ENCODE measurements at places on chromosomes 1 and 21. TPM values are rescaled to one million over a fixed set of nuclear protein-coding genes. Genes with fewer than 3 reads are reported as not detected.
A peak's percentile ranks its signal among the peaks of the same experiment; 100 is the strongest.

SPATA45 gene
- total RNA-seq = not detected

AMY1B gene
- total RNA-seq = not detected

CRB1 gene
- total RNA-seq = 14.7 TPM

VTCN1 gene
- 49.4 TPM for total RNA-seq

- no peaks in the 10 kb centered on the region for H3K36me3 ChIP-seq
- DNase-seq = no peak
- H3K4me1 ChIP-seq = peaks cover 6% of the 10 kb centered on the region
- H3K27me3 ChIP-seq = peaks cover under 1% of the 10 kb centered on the region
- H3K27ac ChIP-seq = no peak overlapping the region
Measured at GRCh38 chr21:43848771-43849170, 16.3 kb upstream of the AGPAT3 start.

DNA sequence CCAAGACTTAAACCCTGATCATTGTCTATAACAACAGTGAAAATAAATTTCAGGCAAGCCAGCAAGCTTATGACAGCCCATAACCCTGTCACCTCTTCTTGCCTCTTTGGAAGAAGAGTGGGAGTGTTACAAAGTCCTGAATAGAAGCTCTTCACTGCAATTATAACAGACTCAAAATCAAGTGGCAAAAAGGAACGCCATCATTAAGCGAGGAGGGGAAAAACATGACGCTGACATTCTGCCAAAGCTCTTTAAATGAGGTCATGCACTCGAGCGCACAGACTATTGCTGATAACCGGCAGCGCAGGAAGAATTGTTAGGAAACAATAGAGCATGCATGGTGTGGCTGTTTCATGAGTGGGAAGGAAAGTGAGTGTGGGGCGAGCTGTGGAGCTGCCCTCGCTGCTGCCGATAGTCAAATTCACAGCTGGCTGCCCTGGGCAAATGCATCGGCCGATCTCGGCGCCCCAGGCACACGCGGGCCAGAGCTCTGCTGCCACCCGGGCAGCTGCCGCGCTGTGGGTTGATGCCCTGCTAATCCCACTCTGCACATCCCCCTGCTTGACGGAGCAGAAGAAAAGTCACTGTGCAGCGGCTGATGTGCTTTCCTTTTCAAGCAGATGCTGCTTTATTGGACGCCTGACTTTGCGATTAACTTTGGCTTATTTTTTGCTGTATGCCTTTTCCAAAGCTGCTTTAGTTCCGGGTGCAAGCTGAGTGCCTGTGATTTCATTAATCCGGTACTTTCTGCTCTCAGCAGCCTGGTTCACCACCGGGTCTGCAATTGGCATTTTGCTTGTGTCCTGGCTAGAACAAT lies 102.4 kb upstream of the ST6GALNAC5 start:
- no peak overlapping the region for H3K27ac ChIP-seq
- H3K27me3 ChIP-seq = peaks cover 9% of the 10 kb centered on the region
- H3K4me1 ChIP-seq = no peaks in the 10 kb centered on the region
- no peak overlapping the region for H3K4me3 ChIP-seq

DNA sequence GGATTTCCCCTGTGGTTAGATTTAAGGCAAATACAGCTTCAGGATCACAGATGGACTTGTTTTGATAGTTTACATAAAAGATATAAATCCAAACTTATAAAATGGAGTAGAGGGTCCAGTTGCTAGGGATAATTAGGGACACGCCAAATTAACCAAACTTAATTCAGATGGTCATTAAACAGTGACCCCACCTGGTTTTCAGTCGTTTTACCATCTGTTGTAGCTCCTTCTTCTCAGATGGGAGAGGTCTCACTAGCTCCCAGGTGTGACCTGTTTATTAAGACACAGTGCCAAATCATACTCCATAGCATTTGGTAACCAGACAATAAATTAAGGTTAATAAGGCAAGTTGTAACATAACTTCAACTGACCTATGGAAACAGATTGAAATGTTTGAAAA lies 8.1 kb upstream of the GADD45A start:
- no peaks in the 10 kb centered on the region for H3K36me3 ChIP-seq
- no peak overlapping the region for H3K27ac ChIP-seq
- DNase-seq = no peak
- H3K27me3 ChIP-seq = no peaks in the 10 kb centered on the region
- H3K4me3 ChIP-seq = no peak overlapping the region

- peaks cover 5% of the 10 kb centered on the region for H3K27me3 ChIP-seq
- no peak overlapping the region for H3K4me3 ChIP-seq
- DNase-seq = no peak
- H3K36me3 ChIP-seq = no peaks in the 10 kb centered on the region
- no peak overlapping the region for H3K27ac ChIP-seq
Measured at GRCh38 chr1:47791879-47792608, 205.1 kb downstream of the TRABD2B start.

- no peaks in the 10 kb centered on the region for H3K27me3 ChIP-seq
- H3K27ac ChIP-seq = no peak overlapping the region
- H3K4me1 ChIP-seq = peaks cover 12% of the 10 kb centered on the region
- no peak for DNase-seq
- H3K4me3 ChIP-seq = no peak overlapping the region
- peaks cover 4% of the 10 kb centered on the region for H3K36me3 ChIP-seq
Measured at GRCh38 chr1:961132-961669, 817 bp downstream of the KLHL17 start.

DNA sequence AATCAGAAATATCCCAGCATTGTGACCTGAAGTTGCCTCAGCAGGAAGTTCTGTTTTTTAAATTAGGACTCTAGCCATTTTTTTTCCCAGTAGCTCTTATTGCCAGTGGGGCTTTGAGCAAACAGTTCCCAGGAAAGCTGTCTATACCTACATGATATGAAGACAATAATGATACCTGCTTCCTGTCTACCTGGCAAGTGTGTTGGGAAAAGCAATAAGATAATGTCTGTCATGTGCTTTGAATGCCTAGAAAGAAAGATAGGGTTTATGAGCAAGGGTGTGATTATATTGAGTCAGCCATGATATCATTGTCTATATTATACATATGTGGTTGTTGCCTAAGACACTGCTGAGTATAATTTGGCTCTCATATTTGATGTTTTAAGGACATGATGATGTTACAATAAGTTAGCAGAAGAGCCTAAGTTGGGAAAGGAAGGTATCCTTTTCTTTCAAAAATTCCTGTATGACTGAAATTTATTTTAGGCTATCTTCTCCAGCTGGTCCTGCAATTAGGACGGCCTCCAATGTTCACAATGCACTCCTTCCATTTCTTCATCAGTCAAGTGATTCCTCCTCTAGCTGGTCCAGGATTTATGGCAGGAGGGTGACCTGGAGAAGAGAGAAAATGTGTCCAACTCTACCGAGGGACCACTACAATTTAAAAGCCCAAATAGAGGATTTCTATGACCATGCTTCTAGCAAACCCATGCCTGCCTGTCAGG lies 99.6 kb upstream of the CDC42BPA start:
- H3K36me3 ChIP-seq = no peaks in the 10 kb centered on the region
- no peak overlapping the region for H3K4me3 ChIP-seq
- peaks cover 8% of the 10 kb centered on the region for H3K4me1 ChIP-seq
- DNase-seq = no peak

DNA sequence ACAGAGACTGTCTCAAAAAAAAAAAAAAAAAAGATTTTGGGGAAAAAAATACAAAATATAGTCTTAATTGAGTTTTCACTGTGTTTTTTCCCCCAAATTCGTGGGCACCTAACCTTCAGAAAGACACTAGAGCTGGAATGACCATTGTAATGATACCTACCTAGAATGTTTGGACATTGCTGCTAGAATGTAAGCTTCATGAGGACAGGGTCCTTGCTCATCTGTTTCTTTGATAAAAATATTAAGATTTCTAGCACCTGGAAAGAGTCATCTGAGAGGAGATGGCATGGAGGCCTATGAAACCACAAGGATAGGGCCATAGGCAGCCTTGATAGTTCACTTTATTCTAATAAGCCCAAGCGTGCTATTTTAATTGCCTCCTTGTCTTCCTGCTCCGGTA lies 6.5 kb downstream of the LRRC8D start:
- H3K4me3 ChIP-seq = no peak overlapping the region
- DNase-seq = no peak
- H3K36me3 ChIP-seq = peaks cover 15% of the 10 kb centered on the region
- H3K27ac ChIP-seq = no peak overlapping the region

DNA sequence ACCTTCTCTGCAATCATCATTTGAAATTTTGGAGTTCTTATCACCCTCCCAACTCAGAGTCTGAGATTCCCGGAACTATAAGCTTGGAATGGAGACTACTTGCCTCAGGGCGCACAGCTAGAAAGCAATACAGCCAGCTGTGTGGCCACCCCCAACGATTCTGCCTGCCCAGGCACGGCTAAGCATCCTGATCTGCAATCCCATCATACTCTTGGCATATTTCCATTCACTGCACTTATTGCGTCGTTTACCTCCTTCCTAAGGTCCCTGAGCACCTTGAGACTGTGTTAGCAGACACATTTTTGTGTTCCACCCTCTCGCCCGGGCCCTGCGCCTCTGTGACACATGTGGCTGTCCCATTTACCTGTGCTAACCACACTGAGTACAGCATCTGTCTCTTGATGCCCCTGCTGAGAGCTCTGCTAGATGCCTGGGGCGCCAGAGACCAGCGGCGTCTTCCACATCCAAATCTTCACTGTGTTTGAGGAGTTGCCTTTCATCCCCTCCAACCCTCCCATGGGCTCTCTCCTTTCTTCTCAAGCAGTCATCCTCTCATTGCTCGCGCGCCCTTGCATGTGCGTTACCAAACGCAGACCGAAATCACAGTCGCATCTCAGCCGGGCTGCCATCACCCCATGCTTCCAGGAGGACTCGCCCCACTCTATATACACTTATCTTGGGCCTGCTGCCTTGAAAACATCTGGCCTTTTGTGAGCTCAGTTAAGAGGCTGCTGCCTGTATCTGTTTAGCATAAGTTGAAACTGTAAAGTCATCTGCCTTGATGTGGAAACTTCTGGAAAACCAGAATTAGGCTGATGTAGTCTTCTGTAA lies 3.5 kb upstream of the CLDN19 start:
- no peaks in the 10 kb centered on the region for H3K27me3 ChIP-seq
- peak overlapping the region; percentile 3 for H3K27ac ChIP-seq
- no peak for DNase-seq
- peak overlapping the region; percentile 2 for H3K4me3 ChIP-seq
- peaks cover 14% of the 10 kb centered on the region for H3K4me1 ChIP-seq

DNA sequence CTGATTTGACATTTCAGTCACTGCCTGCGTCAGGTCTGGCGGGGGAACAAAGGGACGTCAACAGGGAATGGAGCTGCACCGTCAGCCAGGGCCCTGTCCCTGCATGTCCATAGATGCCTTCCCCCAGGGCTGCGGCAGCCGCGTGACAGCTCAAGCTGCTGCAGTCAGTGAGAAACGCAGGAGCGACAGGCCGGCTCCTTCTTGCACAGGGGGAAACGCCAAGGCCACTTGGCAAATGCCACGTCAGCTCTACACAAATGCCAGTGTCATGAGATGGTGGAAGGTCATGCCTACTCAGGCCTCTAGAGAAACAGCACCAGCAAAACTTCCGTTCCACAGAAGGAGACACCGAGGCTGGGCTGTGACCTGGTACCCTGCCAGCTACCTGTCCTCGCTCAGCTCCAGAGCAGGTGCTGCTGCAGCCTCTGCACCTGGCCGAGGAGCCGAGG lies 37.7 kb downstream of the SYF2 start:
- H3K4me3 ChIP-seq = no peak overlapping the region
- peak overlapping the region; percentile 12 for H3K27ac ChIP-seq

GRCh38 chr21:42429856-42430255 lies 26.2 kb downstream of the UBASH3A start:
- H3K36me3 ChIP-seq = no peaks in the 10 kb centered on the region
- no peak overlapping the region for H3K4me3 ChIP-seq
- H3K4me1 ChIP-seq = no peaks in the 10 kb centered on the region
- DNase-seq = no peak

- no peak overlapping the region for H3K4me3 ChIP-seq
- no peak overlapping the region for H3K27ac ChIP-seq
- H3K4me1 ChIP-seq = peaks cover 5% of the 10 kb centered on the region
- DNase-seq = no peak
- H3K36me3 ChIP-seq = no peaks in the 10 kb centered on the region
Measured at GRCh38 chr1:224719716-224720115, 103.6 kb downstream of the CNIH3 start.

GRCh38 chr1:161313554-161314200 lies 504 bp upstream of the SDHC start:
- peaks cover 3% of the 10 kb centered on the region for H3K36me3 ChIP-seq
- H3K4me1 ChIP-seq = peaks cover 16% of the 10 kb centered on the region
- DNase-seq = no peak
- H3K4me3 ChIP-seq = peak overlapping the region; percentile 96
- peaks cover 7% of the 10 kb centered on the region for H3K27me3 ChIP-seq
- peak overlapping the region; percentile 95 for H3K27ac ChIP-seq

GRCh38 chr1:207810606-207811295 lies 58.9 kb downstream of the CD46 start:
- DNase-seq = no peak
- H3K27ac ChIP-seq = no peak overlapping the region
- H3K36me3 ChIP-seq = peaks cover 10% of the 10 kb centered on the region
- H3K4me3 ChIP-seq = no peak overlapping the region

- no peak overlapping the region for H3K4me3 ChIP-seq
- no peaks in the 10 kb centered on the region for H3K36me3 ChIP-seq
- peaks cover 11% of the 10 kb centered on the region for H3K27me3 ChIP-seq
- DNase-seq = no peak
- no peak overlapping the region for H3K27ac ChIP-seq
Measured at GRCh38 chr1:6108937-6109614, 63.4 kb downstream of the KCNAB2 start.
